ENCODE measurements at places on chromosomes 6 and 20.

DNA sequence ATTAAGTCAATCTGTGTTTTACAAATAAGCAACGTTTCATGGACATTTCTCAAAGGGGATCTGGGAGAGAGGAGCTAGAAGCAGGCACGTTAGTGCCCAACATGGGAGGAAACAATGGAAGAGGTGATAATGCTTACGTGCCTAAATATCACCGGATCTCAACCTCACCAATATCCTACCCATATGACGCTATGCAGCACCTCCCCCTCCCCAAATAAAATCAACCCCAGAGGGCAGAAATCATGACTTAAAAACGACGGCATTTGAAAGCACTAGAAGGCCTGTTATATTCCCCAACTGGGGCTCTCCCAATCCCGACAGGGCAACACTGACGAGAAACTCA, 425 bp downstream of the HBS1L start:
- no peak for DNase-seq

DNA sequence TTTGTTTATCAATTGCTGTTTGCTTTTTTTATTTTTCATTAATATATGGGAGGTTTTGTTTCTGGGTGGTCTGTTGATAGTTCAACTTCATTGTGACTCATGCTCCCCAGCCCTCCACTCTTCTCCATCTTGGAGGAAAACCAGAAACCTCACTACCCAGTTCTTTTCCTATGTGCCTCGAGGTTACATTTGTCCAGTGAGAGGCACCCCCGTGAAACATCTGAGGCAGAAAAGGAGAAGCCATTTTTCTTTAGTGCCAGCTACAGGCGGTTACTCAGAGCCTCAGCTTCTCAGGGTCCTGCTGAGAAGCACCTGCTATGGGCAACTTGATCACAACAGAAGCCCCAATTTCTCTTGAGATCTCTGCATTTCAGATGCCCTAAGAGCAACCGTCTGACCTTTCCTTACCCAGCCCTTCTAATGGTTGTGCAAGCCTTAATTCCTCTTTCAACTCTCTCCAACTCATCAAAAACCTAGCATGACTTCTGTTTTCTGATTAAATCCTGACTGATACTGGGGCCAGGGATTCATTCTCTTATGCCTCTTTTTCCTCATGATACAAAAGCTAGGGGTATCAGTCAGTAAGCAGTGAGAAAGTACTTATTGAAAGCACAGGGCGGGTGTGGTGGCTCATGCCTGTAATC, 144.6 kb downstream of the ELOVL4 start:
- no peak for DNase-seq

GRCh38 chr6:11766043-11766442, 12.6 kb downstream of the ADTRP start:
- DNase-seq, result no peak

- DNase-seq, result no peak
These were observed 45.3 kb downstream of the SLC2A12 start for GRCh38 chr6:134007077-134007476.

- no peak for DNase-seq
These were observed 85.5 kb upstream of the NT5E start for GRCh38 chr6:85364344-85364743.

GRCh38 chr20:35111141-35111888, 18.7 kb upstream of the TRPC4AP start:
- peak; percentile 28 for DNase-seq

- DNase-seq, result no peak
These were observed 880.9 kb downstream of the PRIM2 start for GRCh38 chr6:58198301-58198700.

GRCh38 chr6:111730864-111731263, 125.2 kb upstream of the TRAF3IP2 start:
- DNase-seq, result no peak

- no peak for DNase-seq
These were observed 22.1 kb downstream of the SNHG17 start for GRCh38 chr20:38412877-38413577.

DNA sequence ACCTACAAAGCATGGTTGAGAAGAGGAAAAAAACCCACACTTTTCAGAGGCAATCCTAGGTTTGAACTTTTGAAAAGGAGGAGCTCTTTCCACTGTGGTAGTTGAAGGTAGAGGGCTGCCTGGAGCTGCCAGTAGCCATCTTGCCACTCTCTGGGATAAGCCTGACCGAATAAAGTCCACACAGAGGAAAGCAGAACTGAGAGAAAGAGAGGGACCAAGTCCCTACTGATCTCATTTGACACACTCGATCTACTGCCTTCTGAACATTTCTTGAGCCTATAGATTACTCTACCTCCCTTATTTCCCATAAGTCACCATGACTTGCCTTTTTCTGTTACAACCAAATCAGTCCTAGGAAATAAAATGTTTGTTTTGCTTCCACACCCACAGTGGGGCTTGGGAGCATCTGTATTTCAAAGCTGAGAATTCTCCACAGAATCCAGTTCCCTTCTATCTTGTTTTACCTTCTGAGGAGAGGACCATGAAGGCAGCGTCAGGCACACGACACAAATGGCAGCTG, 147.0 kb upstream of the PTPRK start:
- DNase-seq, result no peak

DNA sequence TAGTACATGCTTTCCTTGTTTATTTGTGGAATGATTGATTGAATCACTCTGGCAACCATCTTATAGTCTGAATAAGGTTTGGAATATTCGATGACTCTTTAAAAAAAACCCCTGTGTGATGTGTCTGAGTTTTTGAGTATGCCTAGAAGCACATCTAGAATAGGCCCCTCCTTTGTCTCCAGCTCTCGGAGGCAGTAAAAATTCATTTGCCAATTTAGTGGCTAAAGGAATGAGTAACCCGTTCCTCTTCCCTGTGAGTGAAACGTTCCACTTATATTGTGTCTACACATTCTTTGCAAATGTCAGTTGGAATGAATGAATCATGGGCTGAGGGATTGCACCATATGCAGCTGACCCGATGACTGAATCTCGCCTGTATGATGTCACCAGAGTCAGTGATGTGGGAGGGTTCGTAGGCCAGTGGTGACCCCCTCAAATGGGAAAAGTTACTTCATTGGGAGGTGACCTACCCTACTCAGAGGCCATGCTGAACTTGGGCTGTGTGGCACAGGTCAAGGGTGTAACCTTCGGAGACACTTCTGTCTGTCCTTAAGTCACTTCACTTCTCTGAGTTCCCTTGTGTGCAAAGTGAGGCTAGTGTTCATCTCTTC, 21.6 kb downstream of the MOCS3 start:
- peak; percentile 61 for DNase-seq

DNA sequence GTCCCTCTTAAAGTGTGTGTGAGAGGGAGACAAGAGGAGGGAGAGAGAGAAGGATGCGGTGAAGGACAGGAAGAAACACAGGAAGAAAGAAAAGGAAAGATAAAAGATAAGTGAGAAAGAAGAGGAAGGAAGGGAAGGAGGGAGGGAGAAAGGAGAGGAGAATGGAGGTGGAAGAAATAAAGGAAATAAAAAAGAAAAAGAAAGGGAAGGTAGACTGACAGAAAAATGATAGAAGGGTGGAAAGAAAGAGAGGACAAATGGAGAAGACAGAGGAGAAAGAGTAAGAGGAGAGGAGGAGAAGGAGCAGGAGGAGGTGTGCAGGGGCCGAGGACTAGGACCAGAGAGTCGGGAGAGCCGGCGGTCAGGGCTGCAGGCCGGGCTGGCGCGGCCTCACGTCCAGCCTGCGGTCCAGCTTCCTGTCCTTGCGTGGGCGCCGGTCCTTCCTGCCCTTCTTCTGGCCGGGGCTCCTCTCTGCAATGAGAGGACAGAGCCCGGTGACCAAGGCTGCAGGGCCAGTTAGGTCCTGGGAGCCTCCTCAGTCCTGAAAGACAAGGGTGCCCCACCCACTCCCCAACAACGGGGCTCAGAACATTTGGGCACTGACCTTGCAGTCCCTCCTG, 42.0 kb downstream of the RSPO4 start:
- no peak for DNase-seq

- DNase-seq, result no peak
These were observed 98.4 kb downstream of the ALDH8A1 start for GRCh38 chr6:134851548-134851947.

DNA sequence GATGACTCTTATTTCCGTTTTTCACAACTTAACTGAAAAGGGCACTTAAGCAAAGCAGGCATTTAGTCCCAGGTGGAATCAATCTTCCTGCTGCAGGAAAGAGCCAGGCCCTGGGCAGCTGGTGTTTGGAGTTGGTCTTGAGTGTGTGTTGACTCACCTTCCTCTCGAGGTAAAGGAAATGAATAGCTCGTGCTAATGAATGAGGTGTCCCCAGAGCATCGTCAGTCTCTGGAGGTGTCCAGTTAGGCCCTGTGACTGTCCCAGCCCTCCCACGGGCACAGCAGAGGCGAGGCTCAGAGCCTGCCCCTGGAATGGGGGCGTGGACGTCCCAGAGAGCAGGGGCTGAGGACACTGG, 277.7 kb downstream of the NRN1 start:
- no peak for DNase-seq

DNA sequence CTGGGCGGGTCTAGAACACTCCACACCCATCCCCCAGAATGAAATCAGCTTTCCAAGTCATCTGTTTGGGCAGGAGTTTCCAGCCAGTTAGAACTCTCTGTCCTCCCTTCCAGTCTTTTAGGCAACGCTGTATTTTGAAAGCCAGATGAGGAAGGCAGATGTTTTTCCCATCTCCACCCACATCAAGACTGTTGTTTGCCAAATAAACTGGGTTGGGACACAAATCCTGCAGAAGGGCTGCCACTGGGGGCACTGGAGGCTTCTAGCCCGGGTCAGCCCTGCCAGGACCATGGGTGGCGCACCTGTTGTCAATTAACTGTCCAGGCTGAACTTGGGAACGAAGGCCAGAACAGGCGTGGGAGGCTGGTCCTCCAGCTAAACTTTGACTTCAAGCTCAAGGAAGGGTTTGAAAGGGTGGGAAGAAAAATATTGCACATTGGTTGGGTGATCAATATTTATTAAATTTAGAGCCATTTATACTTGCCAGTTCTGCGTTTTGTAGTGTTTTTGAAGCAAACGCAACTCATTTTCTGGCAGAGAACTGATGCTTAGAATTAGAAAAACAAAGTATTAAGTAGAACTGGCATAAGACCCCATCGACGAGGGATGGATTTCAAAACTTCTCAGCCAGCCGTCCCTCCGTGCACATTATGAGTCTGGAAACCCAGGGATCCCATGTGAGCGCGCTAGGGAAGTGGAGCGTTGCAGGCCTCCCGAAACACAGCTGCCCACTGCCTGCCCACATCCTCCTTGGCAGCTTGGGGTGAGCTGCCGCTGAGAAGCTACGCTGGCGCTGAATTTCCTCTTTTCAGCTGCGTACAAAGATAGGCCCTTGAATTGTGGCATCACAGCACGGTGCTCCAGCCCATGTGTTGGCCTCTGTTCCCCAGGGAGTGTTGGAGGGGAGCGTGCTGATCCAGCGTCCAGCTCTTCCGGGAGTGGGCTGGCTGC, 297.4 kb downstream of the QKI start:
- DNase-seq, result no peak

- no peak for DNase-seq
These were observed 1.1 kb upstream of the GLO1 start for GRCh38 chr6:38703949-38704590.

DNA sequence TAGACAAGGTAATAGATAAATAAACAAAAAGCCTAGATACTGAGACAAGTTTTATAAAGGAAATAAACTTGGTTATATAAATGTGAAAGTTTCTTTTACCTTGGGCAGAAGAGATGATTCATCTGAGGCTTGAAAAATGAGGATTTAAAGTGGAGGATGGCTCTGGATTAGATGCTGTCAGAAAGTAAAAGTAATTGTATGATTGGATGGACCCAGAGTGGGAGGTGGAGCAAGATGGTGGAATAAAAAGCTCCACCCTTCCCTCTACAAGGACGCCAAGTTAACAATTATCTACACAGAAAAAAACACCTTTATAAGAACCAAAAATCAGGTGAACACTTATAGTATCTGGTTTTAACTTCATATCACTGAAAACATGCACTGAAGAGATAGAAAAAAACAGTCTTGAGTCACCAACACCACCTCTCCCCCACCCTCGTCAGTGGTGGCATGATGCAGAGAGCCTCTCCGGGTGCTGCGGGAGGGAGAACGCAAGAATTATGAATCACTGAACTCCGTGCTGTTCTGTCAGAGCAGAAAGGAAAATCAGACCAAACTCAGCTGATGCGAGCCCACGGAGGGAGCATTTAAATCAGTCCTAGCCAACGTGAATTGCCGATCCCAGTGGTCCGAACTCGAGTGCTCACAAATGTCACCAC, 84.7 kb upstream of the GJE1 start:
- no peak for DNase-seq

- DNase-seq, result no peak
These were observed 39.1 kb downstream of the ADGRF5 start for GRCh38 chr6:46882645-46883044.

GRCh38 chr20:48604426-48604825, 223.4 kb downstream of the PREX1 start:
- DNase-seq, result no peak

DNA sequence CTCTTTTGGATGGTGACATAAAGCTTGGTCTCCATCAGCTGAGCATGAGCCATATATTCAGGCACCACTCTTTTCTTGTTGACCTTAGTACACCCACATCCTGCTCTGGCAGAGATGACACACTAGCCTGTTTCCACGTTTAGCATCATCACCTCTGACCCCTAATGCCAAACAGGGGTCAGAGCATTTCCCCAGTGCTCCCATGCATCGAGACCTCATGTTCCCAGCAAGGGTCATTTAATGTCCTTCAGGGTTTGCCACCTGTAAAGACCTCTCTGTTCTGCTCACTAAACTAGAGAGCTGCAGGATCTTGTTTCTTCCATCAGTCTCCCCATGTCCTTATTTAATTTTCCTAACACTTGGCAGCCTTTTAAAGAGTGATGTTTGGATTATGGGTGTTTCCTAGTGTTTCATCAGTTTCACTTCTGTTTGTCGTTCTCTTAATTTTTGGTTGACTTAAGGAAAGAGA, 97.5 kb downstream of the AIG1 start:
- no peak for DNase-seq

- no peak for DNase-seq
These were observed 12.6 kb upstream of the E2F3 start for GRCh38 chr6:20389066-20389465.

DNA sequence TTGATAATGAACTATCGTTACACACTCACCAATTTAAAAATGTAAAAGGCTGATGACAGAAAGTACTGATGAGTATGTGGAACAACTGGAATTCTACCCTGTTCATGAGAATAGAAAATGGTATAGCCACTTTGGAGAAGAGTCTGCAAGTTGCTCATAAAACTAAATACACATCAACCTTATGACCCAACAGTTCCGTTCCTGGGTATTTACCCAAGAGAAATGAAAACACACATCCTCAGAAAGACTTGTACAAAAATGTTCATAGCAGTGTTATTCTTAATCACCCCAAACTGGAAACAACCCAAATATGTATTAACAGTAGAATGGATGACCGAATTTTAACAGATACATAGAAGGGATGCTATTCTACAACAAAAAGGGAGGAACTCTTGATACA, 145.7 kb upstream of the LRFN2 start:
- DNase-seq, result no peak

DNA sequence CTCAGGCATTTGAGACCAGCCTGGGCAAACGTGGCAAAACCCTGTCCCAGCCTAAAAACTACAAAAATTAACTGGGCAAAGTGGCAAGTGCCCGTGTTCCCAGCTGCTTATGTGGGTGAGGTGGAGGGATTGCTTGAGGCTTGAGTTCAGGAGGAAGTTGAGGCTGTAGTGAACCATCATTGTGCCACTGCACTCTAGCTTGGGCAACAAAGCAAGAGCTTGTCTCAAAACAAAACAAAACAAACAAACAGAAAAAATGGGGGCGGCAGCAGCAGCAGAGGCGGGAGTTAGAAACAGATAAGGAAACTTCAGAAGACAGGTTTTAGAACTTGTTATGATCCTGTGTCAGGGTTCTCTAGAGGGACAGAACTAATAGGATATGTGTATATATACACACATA, 49.0 kb downstream of the SCAF8 start:
- no peak for DNase-seq

- no peak for DNase-seq
These were observed 113.0 kb upstream of the TIAM2 start for GRCh38 chr6:154882107-154882506.

Measured in GOT3 (cell line).